ENCODE measurements at places on chromosomes 16 and 17.
A peak's percentile ranks its signal among the peaks of the same experiment; 100 is the strongest.

DNA sequence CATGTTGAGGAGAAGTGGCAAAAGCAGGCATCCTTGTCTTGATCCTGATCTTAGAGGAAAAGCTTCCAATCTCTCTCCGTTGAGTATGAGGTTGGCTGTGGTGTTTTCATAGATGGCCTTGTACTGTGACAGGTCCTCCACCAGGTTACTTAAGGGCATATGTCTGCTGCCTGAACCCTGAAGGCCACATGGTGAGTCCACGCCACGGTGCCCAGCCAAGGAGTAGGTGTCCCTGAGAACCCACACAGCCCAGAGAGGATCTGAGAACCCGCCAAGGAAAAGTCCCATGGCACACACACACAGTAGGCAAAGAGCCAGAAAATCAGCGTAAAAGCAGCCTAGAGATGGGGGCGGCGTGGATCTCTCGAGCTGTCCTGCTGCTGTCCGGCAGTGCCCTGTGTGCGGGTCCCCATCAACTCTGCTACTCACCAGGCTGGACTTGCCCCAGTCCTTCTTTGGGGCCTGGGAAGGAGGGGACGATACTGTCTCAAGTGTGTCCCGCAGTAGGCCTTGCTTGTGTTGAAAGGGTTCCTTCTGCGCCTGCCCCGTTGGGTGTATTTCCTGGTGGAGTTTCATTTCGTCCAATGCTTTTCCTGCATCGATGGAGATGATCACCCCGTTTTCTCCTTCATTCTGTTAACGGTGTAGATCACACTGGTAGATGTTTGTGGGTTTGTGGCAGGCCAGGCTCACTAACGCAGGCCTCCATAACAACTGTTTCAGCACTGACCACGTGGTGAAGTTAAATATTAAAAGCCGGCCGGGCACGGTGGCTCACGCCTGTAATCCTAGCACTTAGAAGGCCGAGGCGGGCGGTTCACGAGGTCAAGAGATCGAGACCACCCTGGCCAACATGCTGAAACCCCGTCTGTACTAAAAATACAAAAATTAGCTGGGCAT, 90.8 kb upstream of the DNAH17 start:
- no peak for DNase-seq

DNA sequence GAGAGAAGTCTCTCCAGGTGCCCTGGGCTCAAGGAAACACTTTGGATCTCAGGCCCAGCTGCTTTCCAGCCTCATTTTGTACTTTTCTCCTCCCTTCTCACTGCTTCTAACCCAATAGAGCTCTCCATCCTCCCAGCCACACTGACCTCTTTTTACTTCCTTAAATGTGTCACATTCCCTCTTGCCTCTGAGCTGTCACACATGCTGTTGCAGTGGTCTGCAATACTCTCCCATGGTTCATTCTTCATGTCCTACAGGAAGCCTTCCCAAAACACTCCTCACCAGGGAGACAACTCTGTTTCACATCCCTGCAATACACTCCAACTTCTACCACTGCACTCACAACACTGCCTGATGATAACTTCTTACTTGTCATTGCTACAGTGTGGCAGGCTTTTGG, 242.1 kb upstream of the DYNLRB2 start:
- no peak for DNase-seq

DNA sequence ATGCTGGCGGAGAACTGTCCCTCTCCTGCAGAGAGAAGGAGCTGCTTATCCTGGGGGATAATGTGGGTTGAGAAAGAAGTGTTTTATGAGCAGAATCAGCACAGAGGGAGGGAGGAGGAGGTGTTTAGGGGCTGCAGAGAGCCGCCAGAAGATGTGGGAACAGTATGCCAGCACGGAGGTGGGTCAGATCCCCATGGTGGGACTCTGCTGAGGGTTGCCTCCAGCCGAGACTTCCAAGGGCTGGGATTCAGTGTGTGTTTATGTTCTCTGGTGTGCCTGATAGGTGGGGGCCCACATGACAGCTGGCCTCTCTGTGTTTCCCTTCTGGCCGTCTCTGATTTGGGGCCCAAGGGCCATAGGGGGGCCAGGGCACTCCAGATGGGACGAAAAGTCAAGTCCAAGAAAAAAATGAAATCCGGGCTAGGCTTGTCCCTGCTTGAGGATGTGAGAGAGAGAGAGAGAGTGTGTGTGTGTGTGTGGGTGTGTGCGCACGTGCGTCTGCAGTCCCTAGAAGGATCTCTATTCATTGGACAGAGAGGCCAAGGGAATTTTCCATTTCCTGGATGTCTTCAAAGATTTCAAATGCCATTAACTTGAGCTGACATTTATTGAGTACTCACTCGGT, 21.6 kb downstream of the PRKCB start:
- DNase-seq = no peak

DNA sequence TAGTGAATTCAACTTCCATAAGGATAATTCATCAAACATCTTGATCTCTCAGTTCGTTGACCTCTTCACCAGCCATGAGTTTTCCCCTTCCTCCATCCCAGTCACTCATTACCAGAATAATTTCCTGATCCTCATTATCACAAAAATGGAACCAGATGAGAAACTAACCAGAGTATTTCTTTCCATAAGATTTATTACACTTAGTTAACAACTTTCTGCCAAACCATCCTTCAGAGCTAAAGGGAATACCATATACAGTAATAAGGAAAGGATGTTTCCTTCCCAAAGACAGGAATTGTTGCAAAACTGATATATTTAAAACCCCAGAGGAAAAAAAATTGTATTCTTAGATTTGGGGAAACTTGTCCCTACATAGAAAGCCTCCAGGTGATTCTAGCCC, 8.6 kb downstream of the KRTAP29-1 start:
- DNase-seq = no peak

DNA sequence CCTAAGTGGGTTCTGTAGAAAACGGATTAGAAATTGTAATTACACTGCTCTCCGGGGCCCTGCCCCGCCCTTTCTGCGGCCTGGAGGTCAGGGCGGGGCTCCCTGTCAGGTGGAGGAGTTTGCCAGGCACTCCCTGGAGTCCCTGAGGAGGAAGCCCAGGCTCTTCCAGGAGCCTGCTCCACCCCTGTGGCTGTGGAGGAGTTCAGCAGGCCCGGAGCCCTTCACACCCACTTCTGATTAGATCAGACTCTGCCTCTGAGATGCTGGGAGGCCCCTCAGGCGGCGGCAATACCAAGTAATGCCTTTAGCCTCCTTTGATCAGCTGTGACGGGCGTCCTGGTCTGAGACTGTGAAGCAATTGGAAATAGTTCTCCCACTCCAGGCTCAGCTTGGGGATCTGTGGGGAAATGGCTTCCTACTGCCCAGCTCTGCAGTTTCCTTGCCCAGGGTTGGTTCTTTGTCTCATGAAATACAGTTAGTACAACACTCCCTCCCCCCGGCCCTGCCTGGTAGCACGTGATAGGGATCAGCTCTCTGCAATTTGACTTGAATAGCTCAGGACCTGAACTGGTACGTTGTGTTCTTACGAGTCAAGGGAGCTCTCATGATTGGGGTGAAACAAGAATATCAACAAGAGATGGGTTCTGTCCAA, 22.3 kb downstream of the BAIAP2 start:
- DNase-seq = no peak

DNA sequence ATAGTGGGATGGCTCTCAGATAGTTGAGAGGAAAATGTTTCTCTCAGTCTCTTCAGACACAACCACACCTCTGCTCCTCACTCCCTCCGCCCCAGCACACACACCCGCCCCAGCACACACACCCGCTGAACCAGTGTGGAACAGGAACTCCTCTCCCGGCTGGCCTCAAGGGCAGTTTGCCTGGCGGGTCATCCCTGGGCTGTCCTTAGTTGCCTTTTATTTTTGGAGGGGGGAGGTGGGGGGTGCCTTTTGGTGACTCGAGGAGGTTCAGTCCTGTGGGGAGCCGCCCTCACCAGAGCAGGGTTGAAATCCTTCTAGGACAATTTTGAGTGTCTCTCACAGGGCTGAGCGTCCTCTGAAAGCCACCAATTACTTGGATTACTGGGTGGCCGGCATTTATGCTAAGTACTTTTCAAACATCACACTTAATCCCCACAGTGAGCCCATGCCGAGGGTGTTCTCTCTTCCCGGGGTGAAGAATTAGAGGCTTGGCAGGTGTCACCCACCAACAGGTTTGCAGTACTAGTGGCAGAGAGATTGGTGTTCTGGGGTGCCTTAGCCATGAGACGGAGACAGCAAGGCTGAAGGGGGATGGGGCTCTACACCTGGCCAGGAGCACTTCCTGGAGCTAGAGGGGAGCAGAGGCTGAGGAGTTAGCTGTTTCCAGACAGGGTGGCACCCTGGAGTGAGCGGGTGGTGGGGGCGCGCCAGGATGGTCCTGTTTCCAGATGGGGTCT, 2.8 kb downstream of the RASD1 start:
- DNase-seq = no peak

DNA sequence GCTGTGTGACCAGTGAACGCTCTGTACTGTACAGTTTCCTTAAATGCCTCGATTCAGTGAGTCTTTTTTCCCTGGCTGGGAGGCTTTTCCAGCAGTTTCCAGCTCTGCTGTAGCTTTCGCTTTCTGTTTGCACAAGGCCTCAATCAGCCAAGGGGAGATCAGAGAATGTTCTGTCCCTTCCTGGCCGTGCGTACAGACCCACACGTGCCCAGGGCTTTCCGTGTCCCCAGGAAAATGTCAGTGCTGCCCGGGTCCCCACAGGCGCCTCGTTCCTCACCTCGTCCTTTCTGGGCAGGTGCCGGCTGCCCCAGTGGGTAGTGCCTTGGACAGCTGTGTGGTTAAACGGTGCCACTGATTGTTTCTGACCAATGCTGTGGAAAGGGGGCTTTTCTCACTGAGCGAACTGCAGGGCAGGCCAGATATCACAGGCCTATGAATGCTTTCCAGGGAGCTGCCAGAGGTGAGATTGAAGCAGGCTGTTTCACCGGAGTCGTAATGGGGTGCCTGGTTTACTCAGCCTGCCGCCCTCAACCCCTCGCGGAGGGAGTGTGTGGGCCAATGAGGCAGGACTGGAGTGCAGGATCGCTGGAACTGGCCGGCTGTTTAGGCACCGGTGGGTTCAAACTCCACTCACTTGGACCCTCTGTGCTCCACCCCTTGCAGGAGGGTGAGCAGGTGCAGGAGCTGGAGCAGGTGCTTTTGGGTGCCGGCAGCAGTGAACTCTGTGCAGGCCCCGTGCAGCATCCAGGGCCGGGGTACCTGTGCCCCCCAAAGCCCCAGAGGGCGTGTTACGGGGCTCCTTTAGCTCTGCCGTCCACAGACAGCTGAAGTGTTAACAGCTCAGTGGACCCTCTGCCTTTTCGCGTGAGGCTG, 44.4 kb downstream of the ZNF778 start:
- no peak for DNase-seq

GRCh38 chr17:59796785-59797205, 89.3 kb downstream of the VMP1 start:
- no peak for DNase-seq

DNA sequence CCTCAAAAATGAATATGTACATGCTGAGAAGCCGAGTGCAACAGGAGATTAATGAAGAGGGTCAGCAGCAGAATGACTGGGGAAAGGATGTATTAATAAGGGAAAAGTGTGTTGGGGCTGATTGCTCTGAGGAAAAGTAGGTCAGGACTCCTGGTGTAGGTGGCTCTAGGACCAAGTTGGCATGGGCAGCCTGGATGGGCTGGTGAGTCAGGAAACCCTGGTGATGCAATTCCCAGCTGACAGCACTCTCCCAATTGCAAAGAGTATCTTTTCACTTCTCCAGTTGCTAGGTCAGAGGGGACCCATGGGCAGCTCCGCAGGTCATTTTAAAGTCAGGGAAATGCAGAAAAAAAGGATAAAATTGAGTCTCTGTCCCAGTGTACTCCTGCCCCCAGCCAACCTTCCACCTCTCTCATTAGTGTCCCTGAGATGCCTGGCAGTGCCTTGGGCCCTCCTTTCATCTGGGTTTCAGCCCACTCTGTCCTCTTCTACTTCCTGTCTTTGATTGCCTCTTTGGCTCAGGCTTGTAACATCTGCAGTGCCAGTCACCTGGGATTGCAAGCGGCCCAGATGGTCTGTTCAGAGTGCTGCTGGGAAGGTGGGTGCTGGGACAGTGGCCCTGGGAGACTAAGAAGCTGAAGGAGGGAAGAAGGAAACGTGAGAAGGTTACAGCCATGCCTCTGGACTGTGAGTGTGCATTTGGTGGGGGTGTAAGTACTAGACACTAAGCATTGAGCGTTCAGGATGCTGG, 2177.2 kb downstream of the TP53TG3F start:
- no peak for DNase-seq

DNA sequence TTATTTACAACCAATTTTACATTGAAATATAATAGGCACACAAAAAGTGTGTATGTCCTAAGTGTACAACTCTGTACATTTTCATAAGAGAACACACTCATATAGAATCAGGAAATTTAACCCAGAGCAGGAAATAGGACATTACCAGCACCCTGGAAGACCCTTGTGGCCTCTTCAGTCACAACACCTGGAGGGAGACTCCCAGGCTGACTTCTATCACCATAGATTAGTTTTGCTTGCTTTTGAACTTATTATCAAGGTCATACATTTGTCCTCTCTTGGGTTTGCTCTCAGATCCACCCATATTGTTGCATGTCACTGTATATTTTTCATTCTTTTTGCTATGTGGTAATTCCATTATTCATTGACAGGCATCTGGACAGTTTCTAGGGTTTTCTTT, 5.8 kb downstream of the RIPOR1 start:
- no peak for DNase-seq

DNA sequence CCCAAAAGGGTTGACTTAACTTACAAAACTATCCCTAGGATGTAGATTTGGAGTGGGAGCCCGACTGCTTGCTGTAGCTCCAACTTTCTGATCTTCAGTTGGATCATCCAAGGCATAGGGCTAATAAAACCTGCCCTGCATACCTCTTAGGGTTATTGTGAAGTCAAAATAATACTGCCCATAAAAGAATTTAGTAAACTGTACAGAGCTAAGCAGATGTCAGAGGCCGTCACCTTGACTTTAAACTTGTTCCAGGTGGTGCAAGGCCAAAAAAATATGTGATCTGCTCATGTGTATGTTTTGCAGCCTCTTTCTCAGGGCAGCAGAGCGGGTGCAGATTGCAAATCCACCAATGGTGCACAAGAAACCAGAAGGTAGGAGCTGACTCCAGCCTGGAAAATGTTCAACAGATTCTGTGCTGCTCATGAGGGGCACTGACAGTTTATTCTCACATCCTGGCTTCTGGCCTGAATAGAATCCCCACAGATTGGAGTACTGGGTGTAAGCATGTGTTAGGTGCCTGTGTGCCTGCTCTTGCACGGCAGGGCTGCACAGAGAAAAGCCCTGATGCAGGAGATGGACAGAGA, 180.7 kb downstream of the MAP2K4 start:
- DNase-seq = no peak

DNA sequence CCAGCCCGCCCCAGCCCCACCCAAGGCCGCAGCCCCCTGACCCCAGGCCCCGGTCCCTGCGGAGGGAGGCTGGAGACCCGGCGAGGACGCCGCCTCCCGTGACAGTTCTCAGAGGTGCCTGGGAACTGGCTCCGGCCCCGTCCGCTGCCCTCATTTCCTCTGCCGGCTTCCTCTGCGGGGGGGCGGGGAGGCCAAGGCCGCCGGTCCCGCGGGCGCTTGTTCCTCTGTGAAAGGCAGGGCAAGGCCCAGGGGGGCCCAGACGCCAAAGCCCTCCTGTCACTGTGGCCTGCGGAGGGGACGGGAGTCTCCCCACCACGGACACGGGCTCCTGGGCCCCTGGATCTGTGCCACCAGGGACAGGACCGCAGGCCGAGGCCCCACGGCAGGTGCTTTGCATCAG, 5.0 kb upstream of the PVALEF start:
- peak; percentile 42 for DNase-seq
